LoVo (cell line): ENCODE measurements at places on chromosomes 2 and 18.

DNA sequence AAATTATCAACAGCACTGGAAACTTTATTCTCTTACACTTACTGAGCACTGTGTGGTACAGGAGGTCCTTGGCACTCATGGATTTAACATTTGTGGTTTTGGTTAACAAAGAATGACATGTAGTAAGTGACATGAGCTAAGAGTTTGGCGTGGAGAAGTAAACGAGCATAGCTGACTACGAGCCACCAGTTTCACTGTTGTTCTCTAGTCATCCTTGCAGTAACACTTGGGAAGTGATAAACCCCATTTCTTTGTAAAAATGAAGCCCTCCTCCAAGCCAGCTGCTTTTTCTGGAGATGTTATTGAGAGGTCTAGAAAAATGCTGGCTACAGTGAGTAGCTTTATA, 32.7 kb downstream of the QPCT start:
- peak; percentile 25 for DNase-seq

- DNase-seq: peak; percentile 44
Measured at GRCh38 chr2:161414042-161415033, 1.8 kb upstream of the TBR1 start.

GRCh38 chr2:66582987-66583880, 148.3 kb downstream of the MEIS1 start:
- no peak for DNase-seq

DNA sequence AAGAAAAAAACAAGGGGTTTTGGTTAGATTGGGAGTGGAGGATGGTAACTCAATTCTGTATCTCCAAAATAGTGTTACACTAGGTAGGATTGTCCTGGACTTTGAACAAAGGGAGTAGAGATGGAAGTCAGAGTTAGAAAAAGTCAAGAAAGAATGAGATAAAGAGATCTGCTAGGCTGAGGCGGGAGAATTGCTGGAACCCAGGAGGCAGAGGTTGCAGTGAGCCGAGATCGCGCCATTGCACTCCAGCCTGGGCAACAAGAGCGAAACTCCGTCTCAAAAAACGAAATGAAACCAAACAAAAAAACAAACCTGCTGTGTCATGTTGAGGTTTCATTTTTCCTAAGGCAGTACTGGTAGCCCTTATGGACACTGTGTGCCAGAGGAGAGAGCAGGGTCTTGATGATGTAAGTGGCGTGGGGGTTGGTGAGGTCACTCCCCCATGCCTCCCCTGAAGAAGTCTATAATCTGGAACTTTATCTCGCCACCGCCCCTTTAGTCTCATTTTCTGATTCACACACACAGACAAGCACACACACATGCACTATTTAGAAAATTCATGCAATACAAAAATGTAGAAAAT, 10.5 kb downstream of the DRC1 start:
- peak; percentile 23 for DNase-seq

GRCh38 chr18:34847408-34847807, 137.3 kb downstream of the DTNA start:
- no peak for DNase-seq

DNA sequence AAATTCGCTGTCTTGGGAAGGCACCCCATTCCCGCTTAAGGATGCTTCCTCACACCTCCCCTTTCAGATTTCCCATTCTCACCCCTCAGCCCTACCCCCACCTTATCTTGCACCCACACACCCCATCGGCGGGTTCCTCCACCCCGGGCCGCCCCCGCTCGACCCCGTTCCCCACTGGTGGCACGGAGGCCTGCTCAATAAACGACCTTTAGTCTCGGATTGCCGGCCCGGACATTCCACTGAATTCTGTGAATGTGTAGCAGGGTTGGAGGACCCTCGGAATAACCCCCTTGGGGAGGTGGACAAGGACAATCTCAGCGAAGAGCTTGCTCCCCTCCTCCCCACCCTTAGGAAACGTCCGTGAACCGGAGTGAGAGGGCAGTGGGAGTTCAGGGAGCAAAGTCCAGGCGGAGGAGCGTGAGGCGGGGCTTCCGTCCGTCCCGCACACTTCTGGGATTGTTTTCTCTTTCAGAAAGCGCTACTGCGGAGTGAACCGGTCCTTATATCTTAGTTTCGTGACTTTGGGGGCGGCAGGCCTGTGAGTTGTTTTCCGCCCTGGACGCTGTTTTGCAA, 2.8 kb upstream of the LBX2 start:
- DNase-seq: peak; percentile 65

- no peak for DNase-seq
Measured at GRCh38 chr18:59470561-59471121, 111.6 kb upstream of the LMAN1 start.

- peak; percentile 90 for DNase-seq
Measured at GRCh38 chr2:54545702-54546450, 89.7 kb downstream of the SPTBN1 start.

DNA sequence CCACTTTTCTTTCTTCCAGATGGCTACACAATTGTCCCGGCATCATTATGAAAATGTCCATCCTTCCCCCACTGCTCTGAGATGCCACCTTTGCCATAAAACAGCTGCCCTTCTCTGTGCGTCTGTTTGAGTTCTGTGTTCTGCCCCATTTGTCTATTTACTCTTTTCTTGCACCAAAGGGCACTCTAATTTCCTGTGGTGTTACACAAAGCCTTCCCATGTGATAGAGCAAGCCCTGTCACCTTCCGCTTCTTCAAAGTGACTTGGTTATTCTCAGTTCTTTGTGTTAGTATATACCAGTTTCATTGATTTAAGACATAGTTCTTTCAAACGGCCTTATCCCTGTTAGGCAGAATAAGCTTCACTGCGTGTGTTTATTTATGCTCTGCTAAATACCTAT, 84.1 kb downstream of the FBXO15 start:
- DNase-seq: no peak

DNA sequence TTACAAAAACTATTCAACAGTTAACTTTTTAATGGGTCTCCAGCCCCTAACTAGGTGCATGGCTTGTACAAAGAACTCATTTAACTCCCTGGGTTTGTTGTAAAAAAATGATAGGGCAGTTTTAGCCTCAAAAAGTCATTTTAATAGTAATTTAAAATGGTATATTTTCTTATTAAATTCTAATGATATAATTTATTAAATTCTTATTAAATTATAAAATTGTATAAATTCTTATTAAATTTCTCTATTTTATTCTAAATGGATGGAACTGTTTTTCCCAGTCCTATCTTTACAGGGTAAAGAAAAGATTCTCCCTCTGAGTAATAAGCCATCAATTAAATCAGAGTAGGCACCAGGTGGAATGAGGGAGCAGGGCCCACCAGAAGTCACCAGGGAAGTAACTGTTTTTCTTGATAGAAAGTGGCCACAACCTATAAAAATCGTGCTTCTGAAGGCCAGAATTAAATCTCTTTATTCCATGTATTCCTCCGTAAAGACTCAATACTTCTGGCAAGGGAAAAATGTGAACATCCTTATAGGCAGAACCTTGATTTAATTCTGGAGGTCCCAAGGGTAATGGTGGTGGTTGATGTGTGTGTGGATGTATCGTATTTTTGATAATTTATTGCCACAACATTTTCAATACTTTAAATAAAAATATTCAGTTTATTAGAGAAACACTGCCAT, 814 bp downstream of the FKBP7 start:
- DNase-seq: no peak

GRCh38 chr2:133953524-133953923, 300.3 kb upstream of the MGAT5 start:
- DNase-seq: no peak

DNA sequence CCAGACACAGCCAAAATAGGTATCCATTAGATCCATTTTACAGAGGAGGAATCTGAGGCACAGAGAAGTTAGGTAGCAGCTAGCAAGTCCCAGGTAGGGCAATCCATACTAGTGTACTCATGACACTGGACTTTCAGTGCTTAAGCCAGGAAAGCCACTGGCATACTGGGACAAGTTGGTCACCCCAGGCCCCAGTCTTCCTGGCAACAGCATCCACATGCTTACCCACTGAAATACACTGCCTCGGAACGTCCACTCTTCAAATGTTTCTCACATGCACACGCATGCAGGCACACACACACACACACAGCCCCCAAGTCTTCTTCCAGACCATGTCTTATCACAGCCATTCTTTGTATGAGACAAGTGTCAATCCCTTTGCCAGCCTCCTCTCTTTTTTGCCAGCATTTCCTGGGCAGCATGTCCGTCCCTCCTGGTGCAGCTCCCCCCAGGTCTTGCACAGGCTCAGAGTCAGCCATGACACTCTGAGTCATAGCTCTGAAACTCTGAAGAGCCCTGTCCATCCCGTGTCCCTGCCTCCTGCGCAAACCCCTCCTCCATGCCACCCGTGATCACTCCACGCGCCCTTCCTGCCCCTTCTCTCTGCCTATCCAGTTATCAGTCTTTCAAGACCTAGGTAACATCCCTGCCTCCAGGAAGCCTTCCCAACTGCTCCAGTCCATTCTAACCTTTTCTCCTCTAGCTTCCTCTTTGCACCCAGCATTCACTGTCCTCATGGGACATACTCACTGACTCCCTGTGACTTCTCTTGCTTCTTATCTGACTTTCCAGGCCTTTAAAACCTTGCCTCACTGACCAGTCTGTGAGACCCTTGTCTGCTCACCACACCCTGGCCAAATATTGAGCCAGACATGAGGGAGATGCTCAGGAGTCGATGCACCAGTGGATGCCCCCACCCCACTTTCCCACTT, 10.9 kb upstream of the TEX261 start:
- no peak for DNase-seq

- no peak for DNase-seq
Measured at GRCh38 chr2:133331436-133331835, 236.8 kb downstream of the NCKAP5 start.

- DNase-seq: no peak
Measured at GRCh38 chr2:4246364-4247131, 543.2 kb downstream of the DCDC2C start.

DNA sequence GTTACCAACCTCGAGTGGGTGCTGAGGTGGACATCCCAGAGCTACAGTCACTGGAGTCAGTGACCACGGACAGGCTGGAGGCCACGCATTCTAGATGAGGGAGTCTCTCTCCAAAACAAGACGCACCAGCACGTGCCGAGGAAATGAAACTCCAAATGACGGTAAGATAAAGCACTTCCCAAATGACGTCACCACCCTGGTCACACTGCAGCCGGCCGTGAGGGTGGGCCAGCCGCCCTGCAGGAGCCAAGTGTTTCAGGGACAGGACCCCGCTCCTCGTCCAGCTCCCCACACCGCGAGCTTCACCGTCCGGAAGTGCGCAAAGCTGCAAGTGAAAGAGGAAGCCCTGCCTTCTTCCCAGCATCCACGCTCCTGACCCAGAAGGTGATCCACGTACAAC, 99.4 kb downstream of the ZNF516 start:
- DNase-seq: no peak

DNA sequence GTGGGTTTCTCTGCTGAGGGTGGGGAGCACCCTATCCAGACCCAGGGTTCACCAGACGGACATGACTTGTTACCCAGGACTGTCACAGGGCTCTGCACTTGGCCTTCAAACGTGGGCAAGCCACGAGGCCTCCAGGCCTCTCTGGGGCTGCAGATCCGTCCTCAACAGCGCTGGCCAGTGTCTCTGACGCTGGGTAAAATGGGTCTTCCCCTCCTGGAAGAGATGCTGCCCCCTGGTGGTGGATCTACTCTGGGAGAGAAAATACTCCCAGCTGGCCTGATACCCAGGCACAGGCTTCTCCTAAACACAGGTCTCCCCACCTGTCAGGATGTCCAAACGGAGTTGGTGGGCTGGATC, 3.7 kb downstream of the GPR17 start:
- peak; percentile 77 for DNase-seq

DNA sequence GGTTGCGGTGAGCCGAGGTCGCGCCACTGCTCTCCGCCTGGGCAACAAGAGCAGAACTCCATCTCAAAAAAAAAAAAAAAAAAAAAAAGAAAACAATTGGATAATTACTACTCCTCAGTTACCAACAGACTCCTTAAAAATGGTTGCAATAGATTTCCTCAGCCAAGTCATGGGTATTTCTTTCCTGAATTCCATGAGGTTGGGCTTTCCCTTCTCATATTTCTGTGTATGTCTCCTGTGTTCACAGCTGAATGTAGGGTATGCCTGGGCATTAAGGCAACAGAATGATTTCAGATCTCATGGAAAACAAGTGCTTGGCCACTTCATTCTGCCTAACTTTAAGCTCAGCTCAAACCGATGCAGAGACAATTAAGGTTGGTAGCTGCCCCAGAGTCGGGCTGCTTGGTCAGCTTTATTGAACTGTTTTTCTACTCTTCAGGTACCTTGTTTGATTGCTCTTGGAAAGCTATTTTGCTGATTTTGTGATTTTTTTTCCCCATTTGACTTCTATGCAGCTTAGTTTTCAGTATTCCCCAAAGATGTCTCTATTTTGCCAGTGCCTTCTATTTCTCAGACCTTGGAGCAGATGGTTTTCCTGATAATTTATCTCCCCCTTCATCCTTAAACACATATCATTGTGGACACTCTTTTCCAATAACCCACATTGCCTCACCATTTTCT, 24.8 kb downstream of the KIF5C start:
- no peak for DNase-seq

GRCh38 chr18:61910101-61910500, 17.3 kb upstream of the RNF152 start:
- no peak for DNase-seq

- DNase-seq: no peak
Measured at GRCh38 chr2:186125156-186125555, 360.9 kb upstream of the ZC3H15 start.

DNA sequence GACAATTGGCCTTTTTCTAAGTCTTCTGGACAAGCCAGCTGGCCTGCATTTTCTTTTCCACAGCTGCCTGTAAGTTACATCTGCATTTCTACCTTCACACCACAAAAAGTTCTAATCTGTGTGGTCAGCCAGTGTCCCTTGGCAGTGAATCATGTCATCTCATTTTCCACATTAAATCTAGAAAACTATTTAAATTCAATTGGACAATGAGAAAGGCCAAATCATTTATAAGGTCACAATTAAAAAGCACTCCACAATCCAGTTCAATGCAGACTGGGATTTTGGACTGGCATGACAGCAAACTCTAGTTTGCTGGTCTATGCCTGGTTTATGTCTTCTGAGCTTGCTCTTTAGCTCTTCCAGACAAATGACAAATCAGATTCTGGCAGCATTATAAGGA, 494.2 kb upstream of the SPHKAP start:
- DNase-seq: no peak

- no peak for DNase-seq
Measured at GRCh38 chr2:154914561-154914960, 216.1 kb downstream of the KCNJ3 start.

DNA sequence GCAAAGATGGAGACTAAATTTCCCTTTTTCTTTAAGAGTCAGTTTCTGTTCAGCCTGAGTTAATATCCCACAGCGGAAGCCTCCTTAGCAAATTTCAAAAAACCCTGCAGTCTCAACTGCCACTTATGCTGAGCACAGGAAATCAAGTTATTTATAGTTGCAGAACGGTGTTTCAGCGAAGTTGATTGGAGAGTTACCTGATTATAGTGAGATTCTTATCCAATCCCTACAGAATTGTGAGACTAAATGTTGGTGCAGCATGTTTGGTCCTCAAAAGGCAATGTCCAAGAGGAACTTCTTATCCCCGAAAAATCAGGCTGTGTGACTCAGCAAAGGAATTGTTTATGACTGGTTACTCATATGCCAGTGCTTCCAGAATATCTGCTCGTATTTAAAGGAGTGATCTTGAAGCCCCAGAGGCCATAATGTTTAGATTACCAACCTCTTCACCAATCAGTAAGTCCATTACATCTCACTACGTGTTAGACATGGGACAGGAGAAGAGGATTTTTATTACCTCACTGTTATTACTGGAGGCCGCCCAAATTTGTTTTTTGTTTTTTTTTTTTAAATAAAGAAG, 67.9 kb downstream of the LRRFIP1 start:
- peak; percentile 78 for DNase-seq

GRCh38 chr2:49837561-49838293, 683.4 kb upstream of the FSHR start:
- no peak for DNase-seq
